Mesothelial cell of epicardium (in vitro differentiated cells): ENCODE measurements at places on chromosomes 12 and 14.

GRCh38 chr14:69010648-69011047 is 31.5 kb upstream of the ACTN1 start:
- peaks cover 25% of the 10 kb centered on the region for H3K4me1 ChIP-seq
- no peaks in the 10 kb centered on the region for H3K27me3 ChIP-seq
- no peak for DNase-seq

DNA sequence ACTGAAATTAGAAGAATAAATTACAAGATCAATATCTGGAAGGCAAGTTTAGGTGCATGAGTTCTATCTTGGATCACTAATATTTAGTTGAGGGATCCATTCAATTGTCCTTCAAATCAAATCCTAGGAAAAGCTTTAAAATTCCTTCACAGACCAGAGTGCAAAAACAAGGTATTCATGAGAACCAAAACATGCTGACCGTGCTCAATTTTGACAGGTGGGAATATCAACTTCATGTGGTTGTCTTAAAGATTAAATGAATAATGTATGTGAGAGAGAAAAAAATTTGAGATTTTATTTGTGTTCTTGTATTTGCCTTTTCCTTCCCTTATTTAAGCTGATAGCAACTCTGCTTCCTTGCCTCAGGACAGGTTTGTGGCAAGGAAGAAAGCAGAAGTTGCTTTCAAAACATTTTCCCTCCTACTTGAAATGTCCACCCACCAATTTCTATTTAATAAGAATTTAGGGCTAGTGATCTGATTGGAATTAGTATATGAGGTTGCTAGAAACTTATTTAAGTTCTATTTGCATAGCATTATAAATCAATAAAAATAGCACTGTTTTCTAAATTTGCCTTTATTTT is 4.9 kb upstream of the PPP1R12A start:
- no peaks in the 10 kb centered on the region for H3K27me3 ChIP-seq
- H3K36me3 ChIP-seq, result no peaks in the 10 kb centered on the region
- peaks cover 9% of the 10 kb centered on the region for H3K4me1 ChIP-seq
- H3K4me3 ChIP-seq, result no peak overlapping the region
- no peak overlapping the region for H3K27ac ChIP-seq

DNA sequence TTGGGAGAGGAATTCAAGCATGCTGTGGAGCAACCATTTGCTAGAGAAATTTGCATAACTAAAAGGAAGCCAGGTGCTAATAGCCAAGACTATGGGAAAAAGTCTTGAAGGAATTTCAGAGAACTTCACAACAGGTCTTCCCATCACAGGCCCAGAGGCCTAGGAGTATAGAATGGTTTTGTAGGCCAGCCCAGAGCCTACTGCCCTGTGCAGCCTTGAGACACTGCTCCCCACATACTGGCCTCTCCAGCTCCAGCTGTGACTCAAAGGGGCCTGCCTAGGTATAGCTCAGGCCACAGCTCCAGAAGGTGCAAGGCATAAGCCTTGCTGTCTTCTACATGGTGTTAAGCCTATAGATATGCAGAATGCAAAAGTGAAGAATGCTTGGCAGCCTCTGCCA is 227.1 kb downstream of the SLC2A13 start:
- no peak overlapping the region for H3K27ac ChIP-seq
- no peak for DNase-seq
- peaks cover 10% of the 10 kb centered on the region for H3K36me3 ChIP-seq
- H3K4me3 ChIP-seq, result no peak overlapping the region
- no peaks in the 10 kb centered on the region for H3K27me3 ChIP-seq

GRCh38 chr12:46445551-46446235 is 73.1 kb upstream of the SLC38A2 start:
- H3K27ac ChIP-seq, result no peak overlapping the region
- peaks cover 60% of the 10 kb centered on the region for H3K4me1 ChIP-seq
- DNase-seq, result no peak
- no peaks in the 10 kb centered on the region for H3K36me3 ChIP-seq
- no peak overlapping the region for H3K4me3 ChIP-seq

- no peak overlapping the region for H3K4me3 ChIP-seq
- no peaks in the 10 kb centered on the region for H3K36me3 ChIP-seq
- no peak for DNase-seq
- H3K27me3 ChIP-seq, result peaks cover 21% of the 10 kb centered on the region
Measured at GRCh38 chr12:81627336-81628189, 131.6 kb downstream of the PPFIA2 start.

- H3K27ac ChIP-seq, result no peak overlapping the region
- DNase-seq, result no peak
Measured at GRCh38 chr12:26929590-26929989, 8.2 kb downstream of the INTS13 start.

GRCh38 chr14:36702474-36702873 is 40.8 kb downstream of the PAX9 start:
- H3K27ac ChIP-seq, result no peak overlapping the region
- no peaks in the 10 kb centered on the region for H3K27me3 ChIP-seq
- H3K36me3 ChIP-seq, result peaks cover 5% of the 10 kb centered on the region
- peaks cover 8% of the 10 kb centered on the region for H3K4me1 ChIP-seq
- no peak overlapping the region for H3K4me3 ChIP-seq

- no peak overlapping the region for H3K4me3 ChIP-seq
- no peaks in the 10 kb centered on the region for H3K36me3 ChIP-seq
- peaks cover 19% of the 10 kb centered on the region for H3K4me1 ChIP-seq
- no peaks in the 10 kb centered on the region for H3K27me3 ChIP-seq
- H3K27ac ChIP-seq, result no peak overlapping the region
- no peak for DNase-seq
Measured at GRCh38 chr14:93765155-93765554, 23.1 kb downstream of the PRIMA1 start.

DNA sequence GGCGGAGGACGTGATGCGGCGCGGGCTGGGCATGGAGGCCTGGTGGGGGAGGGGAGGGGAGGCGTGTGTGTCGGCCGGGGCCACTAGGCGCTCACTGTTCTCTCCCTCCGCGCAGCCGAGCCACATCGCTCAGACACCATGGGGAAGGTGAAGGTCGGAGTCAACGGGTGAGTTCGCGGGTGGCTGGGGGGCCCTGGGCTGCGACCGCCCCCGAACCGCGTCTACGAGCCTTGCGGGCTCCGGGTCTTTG is 303 bp downstream of the GAPDH start:
- peak overlapping the region; percentile 91 for H3K4me3 ChIP-seq
- H3K36me3 ChIP-seq, result peaks cover 24% of the 10 kb centered on the region

DNA sequence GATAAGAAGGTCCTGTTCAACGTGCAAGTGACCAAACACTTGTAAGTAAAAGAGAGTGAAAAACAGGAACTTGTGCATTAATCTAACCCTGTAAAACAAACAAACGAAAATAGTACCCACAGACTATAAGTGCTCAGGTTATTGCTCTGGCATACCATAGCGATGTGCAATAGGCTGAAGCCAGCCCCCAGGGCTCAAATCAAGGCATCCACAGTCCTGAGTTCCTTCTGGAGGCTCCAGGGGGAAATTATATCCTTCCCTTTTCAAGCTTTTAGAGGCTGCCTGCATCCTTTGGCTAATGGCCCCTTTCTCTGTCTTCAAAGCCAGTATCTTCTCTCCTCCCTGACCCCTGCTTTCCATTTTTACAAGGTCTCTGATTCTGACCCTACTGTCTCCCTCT is 8.1 kb upstream of the CMAS start:
- peaks cover 6% of the 10 kb centered on the region for H3K27me3 ChIP-seq
- H3K4me1 ChIP-seq, result peaks cover 18% of the 10 kb centered on the region
- DNase-seq, result no peak
- H3K4me3 ChIP-seq, result no peak overlapping the region
- no peaks in the 10 kb centered on the region for H3K36me3 ChIP-seq

DNA sequence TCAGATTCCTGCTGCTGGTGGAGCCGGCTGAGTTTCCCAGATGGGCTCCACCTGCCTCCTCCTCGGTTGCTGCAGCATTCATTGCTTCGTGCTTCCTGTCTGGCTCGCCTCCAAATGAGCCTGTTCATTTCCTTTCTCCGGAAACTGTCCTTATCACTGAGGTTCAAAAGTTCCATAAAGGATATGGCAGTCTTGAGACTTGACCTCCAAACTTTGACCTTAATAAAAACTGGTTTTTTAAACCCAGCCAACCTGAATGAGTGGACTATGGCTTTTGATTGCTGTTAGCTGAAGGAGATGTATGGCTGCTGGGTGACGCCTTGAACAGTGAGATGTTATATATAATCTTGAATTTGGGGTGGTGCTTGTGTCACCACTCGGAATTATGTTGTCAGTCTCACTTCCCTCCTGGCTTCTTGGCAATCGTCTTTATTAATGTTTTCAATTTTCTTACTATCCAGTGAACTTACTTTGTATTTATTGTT is 62.7 kb downstream of the RASSF3 start:
- H3K4me3 ChIP-seq, result peak overlapping the region; percentile 16
- H3K27me3 ChIP-seq, result no peaks in the 10 kb centered on the region
- no peaks in the 10 kb centered on the region for H3K36me3 ChIP-seq
- H3K4me1 ChIP-seq, result peaks cover 54% of the 10 kb centered on the region

DNA sequence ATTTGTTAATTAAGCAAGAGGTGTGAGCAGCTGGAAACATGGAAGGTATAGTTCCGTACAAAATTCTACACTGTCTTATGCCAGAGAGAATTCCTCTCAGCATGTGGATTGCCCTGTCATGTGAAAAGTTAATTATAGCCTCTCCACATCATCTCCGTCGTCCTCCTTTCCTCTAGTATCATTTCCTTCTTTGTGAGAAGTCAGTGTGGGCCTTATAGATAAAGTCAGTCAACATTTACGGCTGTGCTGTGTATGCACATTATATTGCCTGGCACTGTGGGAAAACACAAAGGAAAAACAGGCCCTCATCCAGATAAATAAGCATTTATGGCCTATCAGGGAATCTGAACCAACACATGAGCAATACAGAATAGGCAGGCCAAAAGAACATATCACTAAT is 236.6 kb downstream of the SEC23A start:
- peaks cover 30% of the 10 kb centered on the region for H3K4me1 ChIP-seq
- no peak overlapping the region for H3K4me3 ChIP-seq
- no peak for DNase-seq

DNA sequence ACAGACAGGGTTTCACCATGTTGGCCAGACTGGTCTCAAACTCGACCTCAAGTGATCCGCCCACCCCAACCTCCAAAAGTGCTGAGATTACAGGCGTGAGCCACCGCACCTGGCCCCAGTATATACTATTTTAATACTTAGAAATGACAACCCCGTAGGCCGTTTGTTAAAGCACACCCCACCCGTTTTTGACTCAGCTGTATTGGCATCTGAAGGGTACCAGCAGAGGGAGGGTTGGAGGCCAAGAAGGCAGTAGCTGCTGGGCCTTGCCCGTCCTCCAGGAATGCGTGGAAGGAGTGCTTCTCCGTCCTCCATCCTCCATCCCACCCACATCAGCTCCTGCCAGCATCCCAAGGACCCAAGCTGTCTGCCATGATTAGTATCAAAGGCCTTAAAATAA is 6.3 kb upstream of the NIN start:
- H3K27ac ChIP-seq, result no peak overlapping the region
- H3K36me3 ChIP-seq, result no peaks in the 10 kb centered on the region
- peaks cover 2% of the 10 kb centered on the region for H3K4me1 ChIP-seq
- peaks cover 29% of the 10 kb centered on the region for H3K27me3 ChIP-seq

- no peaks in the 10 kb centered on the region for H3K27me3 ChIP-seq
- no peak for DNase-seq
- H3K27ac ChIP-seq, result no peak overlapping the region
- no peak overlapping the region for H3K4me3 ChIP-seq
Measured at GRCh38 chr14:83289896-83290295, 1756.2 kb upstream of the SEL1L start.

- H3K36me3 ChIP-seq, result peaks cover 2% of the 10 kb centered on the region
- no peaks in the 10 kb centered on the region for H3K27me3 ChIP-seq
- peak overlapping the region; percentile 90 for H3K4me3 ChIP-seq
- peak overlapping the region; percentile 95 for H3K27ac ChIP-seq
- H3K4me1 ChIP-seq, result peaks cover 20% of the 10 kb centered on the region
Measured at GRCh38 chr14:52553671-52554575, 1.3 kb downstream of the GPR137C start.

DNA sequence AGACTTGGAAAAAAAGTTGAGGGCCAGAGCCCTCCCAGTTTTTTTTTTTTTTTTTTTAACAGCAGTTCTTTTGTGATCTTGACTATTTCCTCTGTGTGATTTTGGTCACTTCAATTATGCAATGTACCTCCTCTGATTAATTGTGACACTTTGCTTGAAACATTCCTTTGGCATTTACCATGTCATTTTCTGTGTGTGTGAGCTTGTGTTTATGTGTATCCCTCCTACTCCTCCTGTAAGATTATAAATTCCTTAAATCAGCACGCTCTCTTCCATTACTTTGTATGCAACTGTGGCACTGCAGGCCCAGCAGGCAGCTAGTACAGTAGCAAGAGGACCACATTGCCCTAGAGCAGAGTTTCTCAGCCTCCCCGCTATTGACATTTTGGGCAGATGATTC is 33.2 kb upstream of the GALNT16 start:
- no peak for DNase-seq
- no peak overlapping the region for H3K27ac ChIP-seq
- H3K27me3 ChIP-seq, result no peaks in the 10 kb centered on the region

GRCh38 chr12:67693894-67694293 is 45.3 kb downstream of the DYRK2 start:
- DNase-seq, result no peak
- H3K4me1 ChIP-seq, result peaks cover 4% of the 10 kb centered on the region
- H3K4me3 ChIP-seq, result no peak overlapping the region
- no peak overlapping the region for H3K27ac ChIP-seq

GRCh38 chr12:58341791-58342190 is 400.4 kb downstream of the ATP23 start:
- no peak for DNase-seq
- peaks cover 7% of the 10 kb centered on the region for H3K27me3 ChIP-seq
- H3K4me3 ChIP-seq, result no peak overlapping the region
- H3K36me3 ChIP-seq, result no peaks in the 10 kb centered on the region
- peaks cover 21% of the 10 kb centered on the region for H3K4me1 ChIP-seq

GRCh38 chr12:1277905-1278304 is 286.9 kb downstream of the ERC1 start:
- H3K27ac ChIP-seq, result peak overlapping the region; percentile 78
- no peak for DNase-seq
- H3K4me1 ChIP-seq, result peaks cover 40% of the 10 kb centered on the region
- no peak overlapping the region for H3K4me3 ChIP-seq
- no peaks in the 10 kb centered on the region for H3K36me3 ChIP-seq

GRCh38 chr14:60301685-60302084 is 52.7 kb downstream of the PPM1A start:
- H3K4me3 ChIP-seq, result no peak overlapping the region
- no peaks in the 10 kb centered on the region for H3K36me3 ChIP-seq
- H3K27me3 ChIP-seq, result no peaks in the 10 kb centered on the region
- no peak for DNase-seq
- H3K27ac ChIP-seq, result no peak overlapping the region

GRCh38 chr12:76180401-76181277 is 96.2 kb upstream of the NAP1L1 start:
- H3K27me3 ChIP-seq, result peaks cover 2% of the 10 kb centered on the region
- no peak overlapping the region for H3K4me3 ChIP-seq
- peaks cover 7% of the 10 kb centered on the region for H3K4me1 ChIP-seq
- H3K36me3 ChIP-seq, result no peaks in the 10 kb centered on the region
- no peak for DNase-seq
- no peak overlapping the region for H3K27ac ChIP-seq

- peaks cover 10% of the 10 kb centered on the region for H3K36me3 ChIP-seq
- no peaks in the 10 kb centered on the region for H3K27me3 ChIP-seq
- H3K4me1 ChIP-seq, result no peaks in the 10 kb centered on the region
Measured at GRCh38 chr12:121288986-121289385, 7.5 kb downstream of the CAMKK2 start.
